ENCODE measurements at places on chromosomes 16 and 17. TPM values are rescaled to one million over a fixed set of nuclear protein-coding genes. Genes with fewer than 3 reads are reported as not detected.

GRCh38 chr16:17832738-17833137, 362.0 kb upstream of the XYLT1 start:
- no peak for DNase-seq

- no peak for DNase-seq
Measured at GRCh38 chr17:20223808-20224328, 214.7 kb downstream of the SPECC1 start.

DNA sequence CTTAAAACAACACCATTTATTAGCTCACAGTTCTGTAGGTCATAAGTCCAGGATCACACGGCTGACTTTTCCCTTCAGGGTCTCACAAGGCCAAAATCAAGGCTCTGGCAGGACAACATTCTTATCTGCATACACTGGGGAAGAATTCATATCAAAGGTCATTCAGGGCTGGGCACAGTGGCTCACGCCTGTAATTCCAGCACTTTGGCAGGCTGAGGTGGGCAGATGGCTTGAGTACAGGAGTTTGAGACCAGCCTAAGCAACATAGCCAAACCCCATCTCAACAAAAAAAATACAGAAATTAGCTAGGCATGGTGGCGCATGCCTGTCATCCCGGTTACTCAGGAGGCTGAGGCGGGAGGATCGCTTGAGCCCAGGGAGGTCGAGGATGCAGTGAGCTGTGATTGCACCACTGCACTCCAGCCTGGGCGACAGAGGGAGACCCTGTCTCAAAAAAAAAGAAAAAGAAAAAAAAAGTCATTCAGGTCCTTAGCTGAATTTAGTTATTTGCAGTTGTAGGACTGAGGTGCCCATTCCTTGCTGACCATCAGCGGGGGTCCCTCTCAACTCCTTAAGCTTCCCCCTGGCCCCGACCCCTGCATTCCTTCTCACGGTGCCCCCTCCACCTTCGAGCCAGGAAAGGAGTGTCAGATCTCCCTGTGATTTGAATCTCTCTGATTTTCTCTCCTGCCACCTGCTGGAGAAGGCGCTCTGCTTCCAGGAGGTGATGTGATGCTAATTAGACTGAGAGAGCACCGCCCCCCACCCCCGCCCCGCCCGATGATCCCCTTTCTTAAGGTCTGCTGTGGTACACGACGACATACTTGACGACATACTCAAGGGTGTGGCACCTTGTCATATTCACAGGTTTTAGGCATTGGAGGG, 91.8 kb upstream of the CLEC18A start:
- peak; percentile 60 for DNase-seq

GRCh38 chr16:48611329-48612137, 1.6 kb upstream of the N4BP1 start:
- peak; percentile 63 for DNase-seq

The CX3CL1 gene
- 3.5 TPM for total RNA-seq

The CAMTA2 gene
- total RNA-seq = 71.7 TPM

Data from mucosa of descending colon (tissue), 3 donors.